Karpas-422 (cell line): ENCODE measurements at places on chromosomes 6 and 20.

DNA sequence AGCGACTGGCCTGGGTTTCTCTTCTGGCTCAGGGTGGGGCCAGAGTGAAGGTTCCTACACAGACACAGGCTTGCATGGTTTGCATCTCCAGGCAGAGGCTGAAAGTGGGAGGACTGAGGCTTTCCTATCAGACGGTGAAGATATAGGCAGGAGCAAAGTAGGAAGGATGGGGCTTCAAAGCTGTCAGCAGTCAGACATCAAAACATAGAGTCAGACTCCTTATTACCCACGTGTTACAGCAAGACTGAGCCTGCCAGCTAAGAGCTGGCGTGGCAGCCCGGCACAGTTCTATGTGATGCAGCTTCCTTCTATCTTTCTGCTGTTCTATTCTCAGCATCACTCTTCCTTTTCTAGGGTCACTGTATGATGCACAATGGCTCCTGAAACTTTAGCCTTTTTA lies 445.1 kb downstream of the DOK5 start:
- no peak for DNase-seq

DNA sequence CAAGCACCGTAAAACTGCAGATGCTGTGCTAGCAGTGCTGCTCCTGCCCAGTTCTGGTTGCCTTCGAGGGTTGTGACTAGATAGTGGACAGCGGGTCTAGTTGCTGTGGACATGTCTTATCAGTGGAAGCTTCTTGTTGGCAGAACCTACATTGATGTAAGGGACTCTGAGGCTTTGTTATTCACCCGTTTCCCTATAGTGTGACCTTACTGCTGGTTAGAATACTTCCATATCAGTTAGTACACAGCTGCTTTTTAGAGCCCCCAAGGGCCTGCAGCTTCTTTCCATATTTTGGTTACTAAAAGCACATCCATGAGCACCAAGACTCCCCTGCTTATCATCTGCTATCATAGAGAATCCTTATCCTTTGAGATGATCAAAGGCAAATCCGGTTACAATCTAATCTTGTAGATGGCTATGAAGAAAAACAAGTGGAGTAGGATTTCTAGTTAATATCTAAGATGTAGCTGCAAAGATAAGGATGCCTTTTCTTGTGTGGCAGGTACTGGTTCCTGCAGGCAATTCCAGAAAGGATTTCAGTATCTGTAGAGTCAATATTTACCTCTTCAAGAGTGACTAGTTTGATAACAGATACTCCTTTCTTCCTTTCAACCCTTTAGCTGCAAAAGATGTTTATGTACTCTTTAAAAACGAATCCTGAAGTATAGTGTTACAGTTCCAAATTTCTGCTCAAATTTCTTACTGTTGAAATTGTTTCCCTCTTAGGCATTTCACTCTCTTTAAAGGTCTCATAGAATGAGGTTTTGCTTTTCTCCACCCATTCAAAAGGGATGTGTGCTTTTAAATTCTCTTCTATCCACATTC lies 163.6 kb downstream of the JARID2 start:
- no peak for DNase-seq

- DNase-seq, result peak; percentile 54
These were observed 16.9 kb downstream of the NDRG3 start for GRCh38 chr20:36728986-36729385.

GRCh38 chr6:16421462-16421960 lies 183.1 kb downstream of the GMPR start:
- no peak for DNase-seq

GRCh38 chr20:53448875-53449274 lies 144.8 kb downstream of the ZNF217 start:
- no peak for DNase-seq

- DNase-seq, result no peak
These were observed 7.7 kb upstream of the SLC4A11 start for GRCh38 chr20:3246682-3247081.

DNA sequence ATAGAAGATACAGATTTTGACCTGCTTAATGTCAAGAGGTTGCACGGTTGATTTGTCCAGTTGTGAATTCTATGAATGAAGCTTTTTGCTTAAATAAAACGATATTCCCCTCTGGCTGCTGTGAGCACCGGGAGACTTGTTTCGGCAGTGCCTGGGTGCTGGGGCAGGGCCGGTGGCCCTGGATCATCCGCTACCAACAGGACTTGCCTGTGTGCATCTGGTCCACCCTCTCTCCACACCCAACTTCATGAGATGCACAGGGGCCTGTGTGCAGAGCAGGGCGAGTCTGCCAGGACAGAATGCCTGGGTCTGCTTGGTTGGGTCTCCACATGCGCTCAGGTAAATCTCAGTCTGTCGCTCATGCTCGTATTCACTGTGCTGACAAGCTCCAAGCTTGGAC lies 65.5 kb downstream of the TSHZ2 start:
- no peak for DNase-seq

DNA sequence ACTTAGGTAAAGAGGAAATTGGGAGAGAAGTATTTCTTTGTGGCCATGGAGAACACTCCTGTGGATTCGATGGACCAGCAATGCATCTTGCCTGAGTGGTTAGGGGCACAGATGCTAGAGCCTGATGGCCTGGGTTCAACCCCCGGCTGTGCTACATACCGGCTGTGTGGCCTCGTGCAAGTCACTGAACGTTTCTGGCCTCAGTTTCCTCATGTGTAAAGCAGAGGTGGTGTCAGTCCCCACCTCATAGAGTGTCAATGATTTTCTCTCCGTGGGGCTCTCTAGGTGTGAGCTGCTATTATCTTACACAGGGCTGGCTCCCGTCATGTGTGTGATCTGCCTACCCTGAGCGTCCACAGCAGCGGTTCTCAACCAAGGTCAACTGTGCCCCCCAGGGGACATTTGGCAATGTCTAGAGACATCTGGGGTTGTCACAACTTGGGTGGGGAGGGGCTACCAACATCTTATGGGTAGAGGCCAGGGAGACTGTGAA lies 50.0 kb upstream of the PTPN1 start:
- DNase-seq, result no peak

GRCh38 chr20:37699202-37699601 lies 5.4 kb downstream of the CTNNBL1 start:
- no peak for DNase-seq
